Fibroblast of upper back skin (primary cell): ENCODE measurements at places on chromosomes 5 and 9.

- no peak for DNase-seq
Observed at GRCh38 chr5:66340786-66341185, 196.7 kb downstream of the SREK1 start.

DNA sequence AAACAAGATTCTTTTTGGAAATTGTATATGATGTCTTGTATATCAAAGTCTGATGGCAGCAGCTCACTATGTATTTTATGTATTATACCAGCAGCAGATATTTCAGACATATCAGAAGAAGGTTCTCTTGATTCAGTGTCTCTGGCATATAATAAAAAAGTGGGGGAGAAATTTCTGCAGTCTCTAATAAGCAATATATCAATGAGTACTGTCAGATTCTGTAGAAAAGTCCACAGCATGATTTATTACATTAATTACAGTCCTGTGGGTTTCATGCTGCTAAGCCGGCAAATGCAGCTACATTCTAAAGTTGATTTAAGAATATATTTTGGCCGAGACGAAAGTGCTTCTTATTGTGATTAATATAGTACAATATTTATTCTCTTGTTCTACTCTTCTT is 113.1 kb downstream of the KIAA1958 start:
- no peak for DNase-seq

DNA sequence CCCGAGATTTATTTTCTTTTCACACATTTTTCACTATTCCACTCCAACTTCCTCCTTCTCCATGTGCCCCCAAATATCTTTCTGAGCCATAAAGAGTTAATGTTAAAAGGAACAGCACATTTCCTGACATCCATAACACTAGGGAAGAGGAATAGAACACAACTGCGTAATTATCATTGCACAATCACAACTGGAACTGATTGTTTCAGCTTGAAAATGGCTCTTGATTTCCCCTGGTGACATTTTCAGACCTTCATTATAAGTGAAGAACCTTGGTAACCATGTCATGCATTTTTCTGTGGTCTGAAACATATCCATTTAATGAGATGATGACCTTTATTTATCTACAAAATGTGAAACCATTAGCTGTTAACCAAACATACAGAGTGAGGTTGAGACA is 82.4 kb downstream of the PCSK1 start:
- DNase-seq = no peak

DNA sequence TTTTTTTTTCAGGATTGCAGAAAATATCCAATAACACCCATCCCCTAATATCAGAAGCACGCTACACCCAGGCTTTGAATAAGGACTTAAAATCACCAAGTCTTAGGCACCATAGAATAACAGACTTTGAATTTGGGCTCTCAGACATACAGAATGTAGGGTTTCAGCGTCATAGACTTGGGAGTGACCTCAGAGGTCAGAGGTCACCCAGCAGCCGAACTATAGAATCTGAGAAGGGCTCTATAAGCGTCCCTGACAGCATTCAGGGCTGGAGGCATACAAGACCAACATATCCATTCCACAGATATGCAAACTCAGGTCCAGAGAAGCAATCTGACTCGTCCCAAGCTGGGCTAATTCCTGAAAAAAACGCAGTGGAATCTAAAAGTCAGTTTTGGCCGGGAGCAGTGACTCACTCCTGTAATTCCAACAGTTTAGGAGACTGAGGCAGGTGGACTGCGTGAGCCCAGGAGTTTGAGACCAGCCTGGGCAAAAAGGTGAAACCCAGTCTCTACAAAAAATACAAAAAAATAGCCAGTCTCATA is 34.7 kb downstream of the SLC6A7 start:
- DNase-seq = peak; percentile 45

GRCh38 chr5:154365823-154366222 is 80.0 kb upstream of the SAP30L start:
- DNase-seq = no peak

DNA sequence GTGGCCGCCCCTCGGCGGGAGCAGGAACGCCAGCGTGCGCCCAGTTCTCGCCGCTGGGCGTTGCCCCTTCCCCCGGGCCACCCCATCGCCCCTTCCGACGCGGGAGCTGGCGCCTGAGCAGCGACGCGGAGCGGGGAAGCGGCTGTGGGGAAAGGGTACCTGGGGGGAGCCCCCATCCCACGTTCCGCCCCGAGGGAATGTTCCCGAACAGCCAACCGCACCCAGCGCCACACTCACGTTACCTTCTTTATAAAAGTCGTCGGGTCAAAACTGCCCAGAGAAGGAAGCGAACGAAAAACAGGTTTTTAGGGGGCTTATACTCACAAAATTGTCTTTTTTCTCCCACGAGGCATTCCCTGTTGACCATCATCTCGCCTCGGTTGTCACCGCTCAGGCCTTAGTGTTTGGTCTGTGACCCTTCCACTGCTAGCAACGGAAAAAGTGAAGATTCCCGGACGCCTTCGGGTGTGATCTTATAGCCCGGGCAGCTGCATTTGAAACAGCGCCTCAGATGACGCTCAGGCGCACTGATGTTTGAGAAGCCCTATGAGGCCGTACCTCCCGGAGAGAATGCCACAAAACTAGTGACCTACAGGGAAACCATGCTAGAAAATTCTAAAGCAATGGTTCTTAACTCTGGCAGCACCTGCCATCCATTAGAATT is 475 bp upstream of the GOLM1 start:
- DNase-seq = peak; percentile 54

DNA sequence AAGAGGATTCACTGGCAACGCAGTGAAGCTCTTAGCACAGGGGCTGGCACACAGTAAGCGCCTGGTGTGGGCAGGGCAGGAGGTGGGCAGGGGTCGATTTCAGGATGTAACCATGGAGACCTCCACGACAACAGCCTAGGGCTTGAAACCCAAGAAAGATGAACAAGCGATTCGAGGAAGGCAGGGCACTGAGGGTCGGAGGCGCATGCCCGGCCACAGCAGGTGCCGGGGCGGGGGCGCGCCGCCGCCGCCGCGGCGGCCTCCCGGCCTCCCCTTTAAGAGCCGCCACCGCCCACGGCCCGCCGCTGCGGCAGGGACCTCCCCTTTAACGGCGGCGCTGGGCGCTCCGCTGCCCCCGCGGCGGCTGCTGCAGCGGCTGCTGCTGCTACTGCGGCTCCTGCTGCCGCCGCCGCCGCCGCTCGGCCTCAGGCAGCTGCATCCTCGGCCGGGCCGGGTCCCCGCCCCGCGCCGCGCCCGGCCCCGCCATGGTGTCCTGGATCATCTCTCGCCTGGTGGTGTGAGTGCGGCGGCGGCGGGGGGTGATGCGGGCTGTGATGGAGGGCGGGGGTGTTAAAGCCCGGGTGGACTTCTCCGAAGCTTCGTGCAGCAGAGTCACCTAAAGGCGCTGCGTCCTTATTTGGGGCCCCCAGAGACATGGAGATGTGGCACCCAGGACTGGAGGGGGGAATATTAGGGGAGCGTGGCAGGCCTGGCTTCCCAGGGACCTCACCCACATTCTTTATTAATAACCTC is at the start of gene REEP2:
TSS of gene REEP2 (plus strand) at position 334 of the 753 bp plus-strand sequence. CDS start at position 486, 152 bp downstream.
- DNase-seq = peak; percentile 29

DNA sequence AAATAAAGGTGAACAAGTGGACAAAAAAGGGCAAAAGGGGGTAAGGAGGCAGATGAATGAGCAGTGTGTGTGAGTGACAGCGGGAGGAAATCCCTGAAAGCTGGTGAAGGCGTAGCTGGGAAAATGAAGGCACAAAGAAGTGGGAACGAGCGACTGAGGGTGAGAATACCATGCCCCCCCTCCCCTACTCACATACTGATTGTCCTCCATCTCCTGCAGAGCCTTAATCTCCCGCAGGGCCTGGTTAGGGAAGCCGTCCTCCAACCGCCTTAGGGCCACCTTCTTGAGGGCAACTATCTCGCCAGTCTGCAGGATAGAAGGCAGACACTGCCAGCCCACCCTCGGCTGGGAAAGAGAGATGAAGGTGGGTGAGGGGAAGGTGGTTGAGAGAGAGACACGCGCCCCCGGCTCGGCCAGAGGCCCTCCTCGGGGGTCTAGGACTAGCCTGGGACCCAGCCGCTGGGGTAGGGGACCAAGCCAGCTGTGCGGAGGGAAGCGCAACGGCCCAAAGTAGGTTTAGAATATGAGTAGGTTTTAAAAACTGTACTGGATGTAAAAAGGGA is 522 bp downstream of the CDK20 start:
- no peak for DNase-seq

- DNase-seq = peak; percentile 83
Observed at GRCh38 chr5:127959152-127959764, 124.3 kb upstream of the SLC12A2 start.

- DNase-seq = no peak
Observed at GRCh38 chr5:112649882-112650281, 87.8 kb upstream of the APC start.

- peak; percentile 8 for DNase-seq
Observed at GRCh38 chr9:16899606-16900005, 29.1 kb upstream of the BNC2 start.

- no peak for DNase-seq
Observed at GRCh38 chr9:72407114-72407513, 42.1 kb upstream of the ZFAND5 start.

GRCh38 chr5:135203593-135204036 is 169.6 kb upstream of the PITX1 start:
- DNase-seq = no peak

- DNase-seq = peak; percentile 81
Observed at GRCh38 chr5:60651872-60652620, 47.9 kb downstream of the DEPDC1B start.

DNA sequence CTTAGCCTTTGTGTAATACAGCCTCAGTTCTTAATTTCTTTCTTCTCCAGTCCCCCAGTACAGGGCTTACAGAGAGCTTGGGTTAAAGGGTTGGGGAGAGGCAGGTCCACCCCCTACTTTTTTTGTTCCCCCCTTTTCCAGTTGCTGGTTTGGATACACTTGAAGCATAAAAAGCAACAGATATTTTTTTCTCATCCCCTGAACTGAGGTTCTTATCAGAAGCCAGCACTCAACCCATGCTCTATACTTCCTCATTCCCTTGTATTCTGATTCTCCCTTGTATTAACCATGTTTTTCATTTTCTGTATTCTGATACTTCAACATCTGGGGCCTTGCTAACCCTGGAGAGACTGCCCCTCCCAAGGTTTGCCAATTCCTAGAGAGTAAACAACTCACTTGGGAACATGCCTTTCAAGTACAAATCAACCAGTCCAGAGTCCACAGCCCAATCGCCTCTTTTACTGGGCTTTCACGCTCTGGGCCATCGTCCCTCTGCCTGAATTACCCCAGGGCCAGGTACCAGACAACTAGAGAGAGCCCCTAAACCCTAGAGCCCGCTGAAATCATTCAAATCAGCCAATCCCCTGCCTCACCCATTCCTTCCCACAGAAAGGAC is 333.4 kb upstream of the PUM3 start:
- DNase-seq = no peak

DNA sequence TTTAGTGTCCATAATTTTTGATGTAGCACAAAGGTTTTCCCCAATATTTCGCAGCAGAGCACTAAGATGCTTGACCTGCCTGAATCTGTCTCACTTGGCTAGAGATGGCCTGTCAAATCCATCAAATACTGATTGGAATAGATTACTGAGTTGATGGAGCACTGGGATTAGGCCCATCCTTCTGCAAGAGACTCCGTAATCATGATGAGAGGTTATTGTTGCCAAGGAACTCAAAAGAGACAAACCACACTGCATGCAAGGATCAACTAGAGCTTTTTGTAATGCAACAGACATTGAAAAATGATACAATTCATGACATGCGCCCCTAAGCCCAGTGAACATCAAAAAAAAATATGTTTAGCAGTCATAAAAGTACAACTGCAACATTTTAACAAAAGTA is 585.3 kb upstream of the GRAMD2B start:
- no peak for DNase-seq

- DNase-seq = peak; percentile 75
Observed at GRCh38 chr5:143550986-143551630, 147.6 kb upstream of the NR3C1 start.

- DNase-seq = no peak
Observed at GRCh38 chr5:14326035-14326903, 183.1 kb downstream of the TRIO start.

GRCh38 chr9:7173139-7173538 is 415.4 kb downstream of the KDM4C start:
- DNase-seq = no peak

GRCh38 chr9:90368241-90368640 is 274.4 kb downstream of the DIRAS2 start:
- DNase-seq = no peak

DNA sequence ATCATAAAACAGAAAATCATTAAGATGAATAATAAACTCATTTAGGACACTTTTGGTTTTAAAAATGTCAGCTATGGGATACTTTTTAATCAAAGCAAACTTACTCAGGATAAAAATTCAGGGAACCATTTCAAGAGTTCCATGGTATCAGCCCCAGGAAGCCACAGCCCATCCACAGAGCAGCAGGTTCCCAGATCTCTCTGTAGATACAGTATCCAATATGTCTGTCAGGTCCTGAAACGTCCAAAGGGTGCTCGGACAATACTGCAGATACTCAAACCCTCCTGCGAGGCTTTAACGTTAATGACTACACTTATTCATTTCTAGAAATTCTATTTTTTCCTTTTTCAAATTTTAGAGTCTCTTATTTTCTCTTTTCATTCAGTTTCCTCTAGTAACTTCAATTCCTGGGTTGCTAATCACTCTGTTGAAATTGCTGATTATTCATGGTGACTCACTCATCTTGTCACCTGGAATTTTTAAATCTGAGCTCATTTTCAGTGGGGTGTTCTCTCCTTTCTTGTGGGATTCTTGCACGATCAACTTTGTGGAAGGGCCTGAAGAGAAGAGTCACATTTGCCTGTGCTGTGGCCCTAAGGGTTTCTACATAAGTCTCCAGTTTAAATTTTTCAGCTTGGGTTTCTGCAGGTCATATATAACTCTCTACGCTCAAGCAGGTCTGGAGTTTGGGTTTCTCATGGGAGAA is 435.8 kb downstream of the CTNND2 start:
- DNase-seq = peak; percentile 35

GRCh38 chr5:134038138-134038537 is 33.4 kb upstream of the VDAC1 start:
- no peak for DNase-seq
